ENCODE measurements at places on chromosomes 2 and 18.

DNA sequence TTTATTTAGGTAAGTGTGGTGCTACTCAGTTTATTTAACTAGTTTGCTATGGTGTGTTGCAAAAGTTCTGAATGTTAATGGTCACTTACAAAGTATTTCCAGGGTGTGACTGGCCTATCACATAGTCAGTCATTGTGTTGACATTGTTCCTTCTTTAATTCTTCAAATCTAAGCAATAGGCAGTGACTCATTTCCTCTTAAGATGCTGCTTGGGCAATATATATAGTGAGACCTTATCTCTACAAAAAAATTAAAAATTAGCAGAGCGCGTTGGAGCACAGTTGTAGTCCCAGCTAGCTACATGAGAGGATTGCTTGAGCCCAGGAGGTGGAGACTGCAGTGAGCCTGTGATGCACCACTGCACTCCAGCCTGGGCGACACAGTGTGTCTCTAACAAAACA lies 5.8 kb upstream of the CCDC88A start:
- DNase-seq = no peak

GRCh38 chr2:3738454-3738853 lies 35.1 kb downstream of the DCDC2C start:
- DNase-seq = no peak

DNA sequence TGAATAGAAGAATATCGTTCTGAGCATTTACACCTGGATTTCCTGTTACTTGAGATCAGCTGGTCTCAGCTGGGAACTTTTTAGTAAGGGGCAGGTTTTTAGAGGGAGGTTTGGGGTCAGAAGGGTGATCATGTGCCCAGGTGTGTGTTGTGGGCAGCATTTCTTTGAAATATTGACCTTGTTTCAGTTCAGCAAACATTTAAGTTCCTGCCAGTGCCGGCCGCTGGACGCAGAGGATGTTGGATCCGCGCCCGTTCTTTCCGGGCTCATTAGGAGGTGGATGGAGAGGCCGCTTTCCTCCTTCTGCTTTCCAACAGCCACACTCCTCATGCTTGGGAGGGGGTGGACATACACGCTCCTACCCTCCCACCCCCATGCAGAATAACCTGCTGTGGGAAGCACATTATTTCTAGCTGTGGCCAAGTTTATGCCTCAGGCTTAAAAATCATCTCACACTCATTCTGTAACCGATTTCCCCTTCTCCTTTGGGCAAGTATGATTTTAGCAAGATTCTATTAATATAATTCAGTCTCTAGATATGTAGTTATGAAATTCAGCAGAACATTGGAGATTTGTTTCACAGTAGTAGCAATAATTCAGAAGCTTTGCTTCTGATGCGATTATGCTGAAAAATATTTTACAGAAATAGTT lies 131.4 kb downstream of the ZNF236 start:
- DNase-seq = no peak

DNA sequence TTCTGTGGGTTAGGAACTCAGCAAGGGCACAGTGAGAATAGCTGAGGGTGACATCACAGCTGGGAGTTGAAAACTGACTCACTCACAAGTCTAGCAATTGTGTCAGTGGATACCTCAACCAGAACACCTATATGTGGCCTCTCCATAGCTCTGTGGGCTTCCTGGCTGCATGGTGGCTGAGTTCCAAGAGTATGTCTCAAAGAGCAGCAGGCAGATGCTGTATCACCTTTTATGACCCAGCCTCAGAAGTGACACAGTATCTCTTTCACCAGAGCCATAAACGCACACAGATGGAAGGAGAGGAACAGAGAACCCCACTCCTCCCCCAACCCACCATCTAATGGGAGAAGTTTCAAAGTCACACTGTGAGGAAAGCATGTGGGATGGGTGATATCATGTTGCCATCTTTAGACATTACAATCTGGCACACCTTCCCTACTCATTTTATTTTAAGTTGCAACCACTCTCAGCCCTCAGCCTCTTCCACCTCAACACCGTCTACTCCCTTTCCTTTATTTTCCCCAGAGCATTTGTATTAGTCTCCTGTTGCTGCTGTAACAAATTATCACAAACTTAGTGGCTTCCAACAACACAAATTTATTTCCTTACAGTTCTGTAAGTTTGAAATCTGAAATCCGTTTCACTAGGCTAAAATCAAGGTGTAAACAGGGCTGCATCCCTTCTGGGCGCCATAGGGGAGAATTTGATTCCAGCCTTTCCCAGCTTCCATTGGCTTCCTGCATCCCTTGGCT lies 134.6 kb upstream of the SPATS2L start:
- no peak for DNase-seq

GRCh38 chr2:260507-261161 lies 3.2 kb downstream of the SH3YL1 start:
- DNase-seq = no peak

- no peak for DNase-seq
Measured at GRCh38 chr2:218734190-218734975, 23.7 kb downstream of the TTLL4 start.

- no peak for DNase-seq
Measured at GRCh38 chr2:9709539-9710285, 78.9 kb upstream of the YWHAQ start.

GRCh38 chr2:42329736-42330135 lies 31.3 kb downstream of the COX7A2L start:
- DNase-seq = no peak

DNA sequence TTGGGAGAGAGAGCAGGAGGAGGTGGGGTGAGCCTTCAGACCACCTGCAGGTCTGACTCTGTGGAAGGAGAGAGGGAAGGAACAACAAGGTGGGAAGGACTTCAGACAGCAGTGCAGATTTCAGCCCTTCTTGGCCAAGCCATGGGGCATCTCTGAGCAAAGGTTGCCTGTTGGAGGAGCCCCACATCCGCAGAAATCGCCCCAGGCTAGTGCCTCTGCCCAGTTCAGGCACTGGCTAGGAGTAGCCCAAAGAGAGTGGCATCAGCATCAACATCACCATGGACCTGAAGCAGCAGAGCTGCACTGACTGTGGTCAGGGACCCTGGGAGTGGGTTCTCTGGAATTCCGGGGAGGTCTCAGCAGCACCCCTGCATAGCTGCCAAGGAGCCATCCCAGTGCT lies 10.2 kb downstream of the GPR55 start:
- no peak for DNase-seq

DNA sequence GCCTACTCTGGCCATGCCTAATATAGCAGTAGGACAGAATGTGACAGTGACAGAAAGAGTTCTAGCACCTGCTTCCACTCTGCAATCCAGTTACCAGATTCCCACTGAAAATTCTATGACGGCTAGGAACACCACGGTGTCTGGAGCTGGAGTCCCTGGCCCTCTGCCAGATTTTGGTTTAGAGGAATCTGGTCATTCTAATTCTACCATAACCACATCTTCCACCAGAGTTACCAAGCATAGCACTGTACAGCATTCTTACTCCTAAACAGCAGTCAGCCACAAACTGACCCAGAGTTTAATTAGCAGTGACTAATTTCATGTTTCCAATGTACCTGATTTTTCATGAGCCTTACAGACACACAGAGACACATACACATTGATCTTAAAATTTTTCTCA lies 45.2 kb upstream of the TTR start:
- DNase-seq = no peak

GRCh38 chr18:74817576-74817975 lies 219.9 kb downstream of the ZNF407 start:
- no peak for DNase-seq

DNA sequence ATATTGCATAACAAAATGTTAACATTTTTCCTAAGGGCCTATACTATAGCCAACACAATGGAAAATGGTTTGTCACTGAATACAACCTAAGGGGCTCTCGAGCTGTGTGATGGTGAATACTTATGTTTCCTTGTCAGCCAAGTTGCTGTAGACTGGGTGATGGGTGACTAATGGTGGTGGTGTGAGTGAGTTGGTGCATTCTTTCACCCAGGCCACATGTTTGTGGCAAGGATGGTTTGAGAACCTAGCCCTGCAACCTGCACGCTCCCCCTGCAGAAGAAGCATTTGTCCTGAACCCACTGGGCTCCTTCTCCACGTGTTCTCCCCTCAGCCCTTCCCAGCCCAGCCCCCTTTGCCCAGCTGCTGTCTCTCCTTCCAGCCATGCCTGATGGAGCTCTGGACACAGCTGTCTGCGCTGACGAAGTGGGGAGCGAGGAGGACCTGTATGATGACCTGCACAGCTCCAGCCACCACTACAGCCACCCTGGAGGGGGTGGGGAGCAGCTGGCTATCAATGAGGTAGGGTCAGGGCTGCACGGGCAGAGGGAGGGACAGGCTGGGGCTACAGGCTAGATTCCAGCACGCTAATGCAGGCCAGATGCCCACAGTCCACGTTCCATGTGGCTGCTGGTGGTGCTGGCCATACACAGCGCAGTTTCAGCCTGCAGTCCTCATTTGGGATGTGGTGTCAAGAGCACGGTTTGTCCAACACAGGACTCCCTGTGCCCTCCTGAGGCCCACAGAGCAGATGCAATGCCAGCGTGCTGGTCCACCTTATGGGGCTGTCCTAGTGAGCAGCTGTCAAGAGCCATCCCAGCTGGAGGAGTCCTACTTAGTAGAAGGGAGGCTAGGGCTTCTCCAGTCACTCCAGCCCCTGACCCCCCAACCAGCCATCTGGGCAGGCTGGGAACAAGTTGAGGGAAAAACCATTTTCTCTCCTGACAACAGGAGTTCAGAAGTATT lies 65.4 kb downstream of the FAM168B start:
- peak; percentile 12 for DNase-seq

DNA sequence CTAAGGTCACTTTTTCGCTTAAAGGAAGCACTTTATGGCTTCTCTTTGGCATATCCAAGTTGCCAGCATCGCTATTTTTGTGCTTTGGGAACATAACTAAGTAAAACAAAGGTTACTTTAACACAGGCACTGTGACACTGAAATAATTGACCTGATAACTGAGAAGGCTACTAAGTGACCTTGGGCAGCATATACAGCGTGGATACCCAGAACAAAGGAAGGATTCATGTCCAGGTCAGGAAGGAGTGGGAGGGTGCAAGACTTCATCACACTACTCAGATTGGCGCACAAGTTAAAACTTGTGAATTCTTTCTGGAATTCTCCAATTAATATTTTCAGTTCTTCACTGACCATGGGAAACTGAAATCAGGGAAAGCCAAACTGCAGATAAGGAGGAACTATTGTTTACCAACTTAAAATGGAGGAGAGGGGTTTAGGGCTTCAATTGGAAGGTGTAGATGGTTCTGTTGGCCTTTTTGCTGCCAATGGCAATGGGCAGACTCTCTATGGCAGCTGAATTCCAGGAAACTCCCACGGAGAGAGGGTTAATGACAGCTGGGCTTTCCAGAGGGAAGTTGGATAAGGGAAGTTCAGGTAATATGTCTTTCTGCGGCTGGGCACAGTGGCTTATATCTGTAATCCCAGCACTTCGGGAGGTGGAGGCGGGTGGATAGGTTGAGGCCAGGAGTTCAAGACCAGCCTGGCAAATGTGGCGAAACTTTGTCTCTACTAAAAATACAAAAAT lies 45.3 kb downstream of the COMMD1 start:
- DNase-seq = no peak

DNA sequence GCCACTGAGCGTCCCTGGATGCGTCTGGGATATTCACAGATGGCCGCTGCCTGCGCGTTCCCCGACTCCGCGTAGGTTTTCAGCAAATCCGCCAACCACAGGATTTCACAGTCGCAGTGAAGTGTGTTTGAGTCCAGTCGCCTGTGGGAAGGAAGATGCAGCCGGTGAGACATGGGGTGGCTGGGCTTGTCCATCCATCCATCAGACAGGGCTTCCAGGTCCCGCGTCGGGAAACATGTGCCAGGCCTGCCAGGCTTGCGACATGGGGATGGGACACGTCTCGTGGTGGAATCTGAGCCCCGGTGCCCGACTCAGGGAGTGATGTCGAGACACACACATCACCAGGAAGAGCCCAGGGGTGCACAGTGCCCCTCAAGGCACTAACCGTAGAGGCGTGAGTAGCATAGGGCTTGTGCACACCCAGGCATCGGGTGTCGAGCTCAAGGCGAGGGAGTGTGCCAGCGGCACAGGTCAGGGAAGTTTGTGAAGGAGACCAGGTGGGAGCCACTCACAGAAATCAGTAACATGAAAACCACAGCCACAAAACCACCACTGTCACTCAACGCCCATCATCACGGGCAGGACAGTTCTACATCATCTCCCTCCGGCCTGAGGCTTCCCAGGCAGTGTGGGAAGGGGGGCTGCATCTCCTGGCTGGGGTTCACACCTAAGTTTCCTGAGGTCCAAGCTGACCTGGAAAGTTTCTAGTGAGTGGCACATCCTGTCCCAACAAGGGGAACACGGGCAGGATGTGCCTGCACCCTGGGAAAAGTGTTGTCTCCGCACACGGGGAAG lies 63.9 kb downstream of the PXDN start:
- DNase-seq = no peak

- no peak for DNase-seq
Measured at GRCh38 chr2:154554046-154554445, 144.4 kb upstream of the KCNJ3 start.

- DNase-seq = no peak
Measured at GRCh38 chr2:58484221-58484620, 243.1 kb upstream of the FANCL start.

DNA sequence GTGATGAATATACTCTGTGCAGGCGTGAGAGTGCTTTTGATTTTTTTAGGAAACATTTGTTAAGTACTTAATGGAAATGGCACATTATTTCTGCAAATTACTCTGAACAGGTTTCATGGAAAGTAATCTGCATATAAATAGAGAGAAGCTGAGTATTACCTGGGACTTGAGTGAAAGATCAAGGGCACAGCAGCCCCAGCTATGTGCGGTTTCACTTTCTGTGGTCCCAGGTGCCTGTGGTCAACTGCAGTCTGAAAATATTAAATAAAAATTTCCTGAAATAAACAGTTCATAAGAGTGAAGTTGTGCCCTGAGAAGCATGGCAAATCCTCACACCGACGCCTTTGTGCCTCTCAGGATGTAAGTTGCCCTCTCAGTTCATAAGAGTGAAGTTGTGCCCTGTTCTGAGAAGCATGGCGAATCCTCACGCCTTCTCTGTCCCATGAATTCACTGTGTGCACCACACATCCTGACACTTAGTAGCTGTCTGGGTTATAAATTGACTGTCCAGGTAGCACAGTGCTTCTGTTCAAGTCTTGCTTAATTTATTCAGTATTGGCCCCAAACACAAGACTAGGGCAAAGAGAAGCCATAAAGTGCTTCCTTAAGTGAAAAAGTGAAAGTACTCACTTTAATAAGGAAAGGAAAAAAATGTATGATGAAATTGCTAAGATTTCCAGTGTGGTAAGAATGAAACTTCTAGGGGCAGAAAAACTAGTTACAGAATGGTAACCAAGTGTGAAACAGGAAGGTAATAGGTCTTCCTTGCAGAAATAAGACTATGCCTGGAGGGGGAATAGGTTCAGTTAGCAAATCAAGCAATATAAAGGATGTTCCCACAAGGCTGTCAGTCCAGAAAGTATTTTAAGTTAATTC lies 4.3 kb upstream of the SNTG2 start:
- no peak for DNase-seq

GRCh38 chr18:650428-650858 lies 7.0 kb upstream of the TYMS start:
- no peak for DNase-seq

DNA sequence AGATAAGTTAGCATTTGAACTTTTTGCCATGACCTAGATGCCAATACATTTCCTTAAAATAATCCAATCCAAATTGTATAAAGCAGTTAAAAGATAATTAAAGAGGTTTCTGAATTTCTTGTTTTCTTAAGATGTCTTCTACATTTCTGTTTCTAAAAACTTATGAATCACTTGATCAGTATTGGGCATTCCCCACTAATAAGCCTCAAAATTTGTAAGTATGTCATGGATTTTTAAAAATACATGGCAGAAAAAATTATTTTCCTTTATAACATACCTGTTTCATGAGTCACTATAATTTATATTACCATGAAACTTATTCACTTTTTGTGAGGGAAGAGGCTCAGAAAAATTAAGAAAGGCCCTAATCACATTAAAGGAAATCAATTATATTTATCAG lies 90.3 kb upstream of the TFPI start:
- no peak for DNase-seq

Measured in naive thymus-derived CD8-positive, alpha-beta T cell (primary cell).